ENCODE measurements at places on chromosomes 3 and 15.

GRCh38 chr3:39548282-39548681 is 80.8 kb downstream of the MOBP start:
- no peak for DNase-seq

DNA sequence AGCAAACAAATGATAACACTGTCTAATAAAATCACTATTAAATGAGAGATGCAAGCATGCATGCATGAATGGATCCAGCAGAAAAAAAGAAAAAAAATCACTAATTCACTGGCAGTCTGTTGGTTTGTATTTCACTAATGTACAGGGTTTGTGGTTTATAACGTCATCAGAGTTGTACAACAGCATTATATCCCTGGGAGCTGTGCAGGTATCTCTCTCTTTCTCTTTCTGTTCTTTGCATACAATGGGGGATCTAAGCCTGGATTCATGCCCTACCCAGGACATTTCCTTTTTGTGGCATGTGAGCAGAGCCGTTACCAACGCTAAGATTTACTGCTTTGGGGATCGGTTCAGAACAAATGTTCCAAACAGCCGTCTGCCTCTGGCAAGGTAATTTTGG is 229.5 kb downstream of the SOX2 start:
- no peak for DNase-seq

GRCh38 chr3:77529522-77529921 is 489.6 kb downstream of the ROBO2 start:
- DNase-seq, result no peak

GRCh38 chr3:165549665-165550064 is 287.6 kb downstream of the BCHE start:
- no peak for DNase-seq

DNA sequence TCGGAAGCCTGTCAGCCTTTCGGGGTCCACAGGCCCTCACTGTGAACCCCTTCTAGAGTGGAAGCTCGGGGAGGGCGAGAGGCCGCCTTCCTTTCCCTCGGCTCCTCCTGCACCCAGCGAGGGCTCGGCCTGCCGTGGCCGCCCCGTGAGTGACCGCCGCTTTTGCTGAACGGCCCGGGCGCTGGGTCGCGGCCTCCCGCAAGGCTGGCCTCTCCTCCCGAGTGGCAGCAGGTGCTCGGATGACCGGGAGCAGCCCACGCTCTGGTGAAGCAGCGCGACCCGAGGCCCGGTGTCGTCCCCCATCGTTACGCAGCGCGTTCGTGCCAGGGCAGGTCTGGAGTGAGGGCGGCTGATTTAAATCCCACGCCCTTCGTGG is 53.8 kb downstream of the LRRK1 start:
- DNase-seq, result no peak

Measured in CMK (cell line).